Heart right ventricle (tissue), 16 donors: ENCODE measurements at places on chromosomes 3 and 15. TPM values are rescaled to one million over a fixed set of nuclear protein-coding genes. Genes with fewer than 3 reads are reported as not detected.

GRCh38 chr3:126463521-126463920 is 12.2 kb downstream of the ZXDC start:
- no peak for DNase-seq

- DNase-seq = no peak
Measured at GRCh38 chr3:152054315-152054714, 180.9 kb downstream of the SUCNR1 start.

- no peak for DNase-seq
Measured at GRCh38 chr3:176079785-176080184, 1117.5 kb downstream of the TBL1XR1 start.

DNA sequence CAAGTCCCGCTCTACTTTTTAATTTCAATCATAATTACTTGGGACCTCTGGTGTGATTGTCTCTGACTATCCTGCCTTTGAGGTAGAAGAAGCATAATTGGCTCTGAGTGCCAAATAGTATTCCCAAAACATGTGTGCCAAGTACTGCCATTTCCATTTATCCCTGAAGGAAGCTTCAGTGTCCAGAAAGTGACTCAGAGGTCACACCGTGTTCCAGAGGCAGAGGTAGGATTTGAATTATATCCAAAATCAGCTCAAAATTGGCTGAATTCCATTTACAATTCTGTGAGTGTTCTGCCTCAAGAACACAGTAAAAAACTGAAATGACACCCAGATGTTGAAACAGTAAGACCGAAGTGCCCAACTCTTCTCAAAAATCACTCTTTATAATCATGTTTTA is 255.3 kb downstream of the RSL24D1 start:
- no peak for DNase-seq

The LEKR1 gene
- polyA plus RNA-seq = 0.37 TPM

The BCL2A1 gene
- 1.0 TPM for polyA plus RNA-seq

The KLHDC8B gene
- 121 TPM for polyA plus RNA-seq

The LRRC3B gene
- 0.37 TPM for polyA plus RNA-seq

The GOLGA8T gene
- polyA plus RNA-seq = 0.04 TPM

The ATP13A4 gene
- polyA plus RNA-seq = 0.15 TPM
